Stomach (tissue), 19 donors: ENCODE measurements at places on chromosomes 6 and 20. TPM values are rescaled to one million over a fixed set of nuclear protein-coding genes. Genes with fewer than 3 reads are reported as not detected.

DNA sequence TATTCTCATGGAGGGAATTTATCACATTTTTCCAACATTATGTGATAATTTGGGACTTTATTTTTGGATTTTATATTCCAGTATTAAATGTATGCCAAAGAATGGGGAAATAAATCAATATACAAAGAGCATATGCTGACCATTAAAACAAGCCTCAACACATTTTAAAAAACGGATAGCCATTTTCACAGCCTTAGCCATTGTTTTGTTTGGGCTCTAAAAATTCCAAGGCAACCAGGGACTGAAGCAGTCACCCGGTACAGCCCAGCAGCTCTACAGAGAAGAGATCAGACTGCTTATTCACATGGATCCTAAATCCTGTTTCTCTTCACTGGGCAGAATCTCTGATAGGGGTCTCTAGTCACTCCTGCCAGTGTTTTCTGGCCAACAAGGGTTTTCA is 150.2 kb upstream of the OGFRL1 start:
- no peak overlapping the region for H3K4me3 ChIP-seq
- no peaks in the 10 kb centered on the region for H3K4me1 ChIP-seq
- H3K36me3 ChIP-seq, result no peaks in the 10 kb centered on the region
- DNase-seq, result no peak

DNA sequence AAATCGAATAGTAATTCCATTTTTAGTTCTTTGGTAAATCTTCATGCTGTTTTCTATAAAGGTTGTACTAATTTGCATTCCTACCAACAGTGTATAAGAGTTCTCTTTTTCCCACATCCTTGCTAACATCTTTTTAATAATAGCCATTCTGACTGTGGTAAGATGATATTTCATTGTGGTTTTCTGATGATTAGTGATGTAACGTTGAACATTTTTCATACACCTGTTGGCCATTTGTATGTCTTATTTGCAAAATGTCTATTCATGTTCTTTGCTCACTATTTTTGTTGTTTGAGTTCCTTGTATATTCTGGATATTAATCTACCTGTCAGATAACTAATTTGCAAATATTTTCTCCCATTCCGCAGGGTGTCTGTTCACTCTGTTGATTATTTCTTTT is 64.5 kb downstream of the LIN28B start:
- no peaks in the 10 kb centered on the region for H3K4me1 ChIP-seq
- DNase-seq, result no peak
- H3K4me3 ChIP-seq, result no peak overlapping the region
- H3K36me3 ChIP-seq, result no peaks in the 10 kb centered on the region
- no peak overlapping the region for H3K27ac ChIP-seq

GRCh38 chr6:80528115-80528514 is 421.6 kb downstream of the BCKDHB start:
- no peak for DNase-seq
- no peaks in the 10 kb centered on the region for H3K27me3 ChIP-seq
- no peak overlapping the region for H3K4me3 ChIP-seq
- H3K36me3 ChIP-seq, result no peaks in the 10 kb centered on the region

DNA sequence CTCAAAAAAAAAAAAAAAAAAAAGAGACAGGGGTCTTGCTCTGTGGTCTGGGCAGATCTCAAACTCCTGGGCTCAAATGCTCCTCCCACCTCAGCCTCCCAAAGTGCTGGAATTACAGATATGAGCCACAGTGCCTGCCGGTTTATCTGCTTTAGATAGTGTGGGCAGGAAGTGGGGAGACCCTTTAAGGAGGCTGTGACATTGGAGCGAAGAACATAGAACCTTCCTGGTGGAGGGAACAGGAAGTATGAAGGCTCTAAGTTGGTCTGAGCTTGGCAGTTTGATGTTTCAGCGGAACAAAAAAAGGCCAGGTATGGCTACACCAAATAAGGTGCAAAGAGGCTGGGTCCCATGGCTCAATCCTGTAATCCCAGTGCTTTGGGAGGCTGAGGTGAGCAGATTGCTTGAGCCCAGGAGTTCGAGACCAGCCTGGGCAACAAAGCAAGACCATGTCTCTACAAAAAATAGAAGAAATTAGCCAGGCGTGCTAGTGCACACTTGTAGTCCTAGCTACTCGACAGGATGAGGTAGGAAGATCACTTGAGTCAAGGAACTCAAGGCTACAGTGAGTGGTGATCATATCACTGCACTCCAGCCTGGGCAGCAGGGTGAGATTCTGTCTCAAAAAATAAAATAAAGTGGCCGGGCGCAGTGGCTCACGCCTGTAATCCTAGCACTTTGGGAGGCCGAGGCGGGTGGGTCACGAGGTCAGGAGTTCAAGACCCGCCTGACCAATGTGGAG is 8.7 kb upstream of the ZMYND8 start:
- H3K27ac ChIP-seq, result no peak overlapping the region
- no peak overlapping the region for H3K4me3 ChIP-seq
- peaks cover 18% of the 10 kb centered on the region for H3K4me1 ChIP-seq

- no peaks in the 10 kb centered on the region for H3K36me3 ChIP-seq
- H3K27me3 ChIP-seq, result no peaks in the 10 kb centered on the region
- peak overlapping the region; percentile 95 for H3K27ac ChIP-seq
- no peak for DNase-seq
Measured at GRCh38 chr6:124963416-124963785, 1.2 kb downstream of the RNF217 start.

DNA sequence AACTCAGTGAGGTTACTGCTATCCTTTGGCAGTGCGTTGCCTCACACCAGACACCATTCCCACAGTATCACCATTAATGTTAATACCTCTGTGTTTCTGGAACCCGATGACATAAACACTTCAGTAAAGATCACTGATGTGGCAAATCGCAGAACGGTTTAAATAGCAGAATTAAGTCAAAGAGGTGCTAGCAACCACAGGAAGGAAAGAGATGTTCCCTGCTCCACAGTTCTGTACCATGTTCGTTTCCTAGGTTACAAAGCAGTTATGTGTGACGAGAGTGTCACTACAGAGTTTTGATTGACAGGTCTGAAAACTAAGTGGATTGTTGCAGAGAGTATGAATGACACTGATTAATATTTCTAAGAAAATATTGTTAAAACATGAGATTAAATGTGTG is 272.3 kb downstream of the KHDRBS2 start:
- H3K27me3 ChIP-seq, result no peaks in the 10 kb centered on the region
- H3K4me1 ChIP-seq, result no peaks in the 10 kb centered on the region
- H3K27ac ChIP-seq, result no peak overlapping the region
- no peaks in the 10 kb centered on the region for H3K36me3 ChIP-seq

DNA sequence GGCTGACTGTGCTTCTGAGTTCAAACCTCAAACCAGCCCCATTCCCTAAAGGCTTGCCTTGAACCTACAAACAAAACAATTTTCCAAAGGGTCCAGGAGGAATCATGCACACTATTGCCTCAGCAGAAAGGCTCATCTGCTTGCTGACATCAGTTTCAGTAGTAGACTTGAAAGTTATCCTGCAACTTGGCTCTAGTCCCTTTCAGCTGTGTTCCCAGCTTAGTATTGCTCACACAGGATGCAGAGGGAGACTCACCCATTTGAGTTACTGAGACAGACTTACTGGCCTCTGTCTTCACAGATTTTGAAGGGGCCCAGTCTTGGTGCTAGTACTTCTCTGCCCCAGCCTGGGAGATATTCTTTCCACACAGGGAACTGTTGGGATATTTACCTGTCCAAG is 38.5 kb upstream of the TFB1M start:
- no peak overlapping the region for H3K4me3 ChIP-seq
- H3K27ac ChIP-seq, result no peak overlapping the region
- no peaks in the 10 kb centered on the region for H3K4me1 ChIP-seq
- H3K27me3 ChIP-seq, result no peaks in the 10 kb centered on the region

GRCh38 chr6:27868311-27868710 is 43.9 kb downstream of the OR2B2 start:
- DNase-seq, result no peak
- H3K4me1 ChIP-seq, result peaks cover 55% of the 10 kb centered on the region
- H3K4me3 ChIP-seq, result no peak overlapping the region

- no peak overlapping the region for H3K27ac ChIP-seq
- peaks cover 31% of the 10 kb centered on the region for H3K4me1 ChIP-seq
- H3K36me3 ChIP-seq, result peaks cover 4% of the 10 kb centered on the region
Measured at GRCh38 chr20:63577317-63577894, 3.4 kb upstream of the HELZ2 start.

- H3K27me3 ChIP-seq, result no peaks in the 10 kb centered on the region
- no peak overlapping the region for H3K4me3 ChIP-seq
- H3K36me3 ChIP-seq, result no peaks in the 10 kb centered on the region
- DNase-seq, result peak; percentile 27
- H3K4me1 ChIP-seq, result peaks cover 34% of the 10 kb centered on the region
- no peak overlapping the region for H3K27ac ChIP-seq
Measured at GRCh38 chr20:10079964-10080363, 45.2 kb downstream of the ANKEF1 start.

DNA sequence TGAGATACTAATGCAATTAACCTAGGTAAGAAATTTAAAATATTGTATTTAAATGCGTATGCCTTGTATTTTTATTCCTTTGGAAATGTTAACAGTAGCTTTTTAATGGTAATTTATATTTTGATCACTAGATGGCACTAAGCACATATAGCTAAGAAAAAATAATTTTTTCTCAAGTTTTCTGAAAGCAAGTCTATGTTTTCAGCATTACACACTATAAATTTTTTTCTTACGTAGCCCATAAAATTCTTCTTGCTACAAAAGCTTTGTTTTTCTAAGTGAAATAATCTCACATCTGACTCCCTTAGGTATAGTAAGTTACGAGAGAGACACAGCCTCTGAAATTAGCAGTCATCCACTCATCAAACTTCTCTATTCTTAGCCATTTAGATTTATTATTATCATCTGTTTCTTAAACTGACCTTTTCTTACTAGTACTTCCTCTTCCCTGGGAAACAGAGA is 35.7 kb downstream of the TSPYL4 start:
- H3K4me3 ChIP-seq, result no peak overlapping the region
- H3K27me3 ChIP-seq, result no peaks in the 10 kb centered on the region
- no peak overlapping the region for H3K27ac ChIP-seq
- H3K4me1 ChIP-seq, result peaks cover 19% of the 10 kb centered on the region

DNA sequence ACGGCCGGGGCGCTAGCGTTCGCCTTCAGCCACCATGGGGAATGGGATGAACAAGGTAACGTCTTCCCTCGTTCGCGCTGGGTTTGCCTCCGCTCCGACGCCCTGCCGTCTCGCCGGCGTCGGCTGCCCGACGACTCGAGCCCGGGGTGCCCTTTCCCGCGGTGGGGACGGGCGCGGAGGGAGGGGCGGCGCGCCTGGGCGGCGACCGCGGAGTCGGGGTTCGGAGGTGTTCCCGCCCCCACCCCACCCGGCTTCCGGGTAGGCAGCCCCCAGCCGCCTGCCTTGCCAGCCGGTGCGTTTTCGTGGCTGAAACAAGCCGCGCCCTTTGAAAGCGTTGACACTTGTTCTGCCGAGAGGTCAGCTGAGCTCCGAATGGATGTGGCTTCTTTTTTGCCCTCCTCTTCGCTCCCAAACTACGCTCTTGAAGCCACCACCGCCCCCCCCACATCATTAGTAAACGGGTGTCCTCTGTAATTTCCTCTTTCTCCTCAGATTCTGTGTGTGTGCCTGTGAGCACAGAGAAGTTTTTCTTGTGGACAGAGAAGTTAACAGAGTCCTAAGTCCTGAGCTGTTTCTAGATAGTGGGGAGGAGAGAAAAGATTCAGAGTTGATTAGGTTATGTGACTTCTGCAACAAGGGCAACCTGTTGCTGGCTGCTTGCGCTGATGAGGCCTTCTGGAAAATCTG is 362 bp downstream of the DUSP22 start:
- peaks cover 48% of the 10 kb centered on the region for H3K4me1 ChIP-seq
- no peaks in the 10 kb centered on the region for H3K27me3 ChIP-seq
- peak overlapping the region; percentile 99 for H3K27ac ChIP-seq
- no peaks in the 10 kb centered on the region for H3K36me3 ChIP-seq
- peak; percentile 87 for DNase-seq
- H3K4me3 ChIP-seq, result peak overlapping the region; percentile 65

GRCh38 chr6:4402477-4402976 is 267.2 kb upstream of the ECI2 start:
- no peaks in the 10 kb centered on the region for H3K27me3 ChIP-seq
- no peak overlapping the region for H3K4me3 ChIP-seq
- no peaks in the 10 kb centered on the region for H3K36me3 ChIP-seq
- DNase-seq, result peak; percentile 68
- H3K27ac ChIP-seq, result peak overlapping the region; percentile 60

DNA sequence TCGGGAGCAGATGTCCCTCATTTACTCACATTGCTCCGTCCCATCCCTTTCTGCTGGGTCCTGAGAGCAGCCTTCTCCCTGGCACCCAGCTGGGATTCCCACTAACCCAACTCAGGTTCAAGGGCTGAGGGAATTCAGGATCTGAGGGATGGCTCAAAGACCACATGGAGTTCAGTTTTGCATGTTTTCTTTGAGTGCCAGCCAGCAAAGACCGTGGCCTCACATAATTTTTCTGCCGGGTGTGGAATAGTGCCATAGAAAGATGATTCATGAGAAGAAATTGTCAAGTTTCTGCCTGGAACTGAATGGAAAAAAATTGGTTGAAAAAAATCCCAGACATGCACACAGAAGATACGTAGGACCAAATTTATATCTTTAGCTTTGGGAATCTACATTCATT is 168.6 kb downstream of the CD83 start:
- H3K36me3 ChIP-seq, result no peaks in the 10 kb centered on the region
- H3K27me3 ChIP-seq, result no peaks in the 10 kb centered on the region
- H3K27ac ChIP-seq, result no peak overlapping the region
- H3K4me1 ChIP-seq, result no peaks in the 10 kb centered on the region
- DNase-seq, result no peak

- DNase-seq, result no peak
- no peaks in the 10 kb centered on the region for H3K4me1 ChIP-seq
- H3K4me3 ChIP-seq, result no peak overlapping the region
Measured at GRCh38 chr20:54156522-54156921, 17.3 kb downstream of the CYP24A1 start.

DNA sequence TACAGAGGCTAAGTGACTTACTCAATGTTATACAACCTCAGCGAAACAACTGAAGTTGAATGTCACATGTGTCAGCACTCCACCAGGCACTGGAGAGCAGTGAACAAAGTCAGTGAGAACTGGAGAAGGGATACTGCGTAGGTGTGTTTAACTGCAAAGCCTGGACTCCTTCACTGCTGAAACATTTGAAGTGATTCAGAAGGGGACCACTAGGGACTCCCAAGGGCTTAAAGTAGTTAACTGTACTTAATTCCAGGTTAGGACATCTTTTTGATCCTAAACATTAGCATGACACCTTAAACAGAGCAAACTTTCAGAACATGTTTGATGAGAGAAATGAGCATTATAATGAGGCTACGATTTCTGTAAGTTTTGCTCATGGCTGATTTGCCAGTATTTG is 45.0 kb upstream of the ZBTB24 start:
- H3K36me3 ChIP-seq, result no peaks in the 10 kb centered on the region
- H3K27me3 ChIP-seq, result no peaks in the 10 kb centered on the region
- DNase-seq, result no peak
- no peak overlapping the region for H3K4me3 ChIP-seq

GRCh38 chr6:139336488-139336887 is 38.0 kb downstream of the CITED2 start:
- H3K4me3 ChIP-seq, result no peak overlapping the region
- no peak overlapping the region for H3K27ac ChIP-seq
- peaks cover 19% of the 10 kb centered on the region for H3K4me1 ChIP-seq
- DNase-seq, result peak; percentile 35

The FAM83C gene
- polyA plus RNA-seq, result 6.5 TPM

The TTBK1 gene
- polyA plus RNA-seq, result 0.12 TPM

The DEFB123 gene
- polyA plus RNA-seq, result not detected

The TASP1 gene
- 4.8 TPM for polyA plus RNA-seq

The VGLL2 gene
- not detected for polyA plus RNA-seq

The BPIFB4 gene
- not detected for polyA plus RNA-seq
